ENCODE measurements at places on chromosomes 2 and 18. TPM values are rescaled to one million over a fixed set of nuclear protein-coding genes. Genes with fewer than 3 reads are reported as not detected.

Gene DHX57
- 15.2 TPM for total RNA-seq

Gene CD28
- total RNA-seq: 94.2 TPM

Gene GKN2
- not detected for total RNA-seq

Gene BMP10
- total RNA-seq: not detected

Gene LOXHD1
- total RNA-seq: 0.11 TPM
